ENCODE measurements at places on chromosomes 3 and 15.

GRCh38 chr15:67091071-67091979, 25.9 kb downstream of the SMAD3 start:
- DNase-seq: no peak

DNA sequence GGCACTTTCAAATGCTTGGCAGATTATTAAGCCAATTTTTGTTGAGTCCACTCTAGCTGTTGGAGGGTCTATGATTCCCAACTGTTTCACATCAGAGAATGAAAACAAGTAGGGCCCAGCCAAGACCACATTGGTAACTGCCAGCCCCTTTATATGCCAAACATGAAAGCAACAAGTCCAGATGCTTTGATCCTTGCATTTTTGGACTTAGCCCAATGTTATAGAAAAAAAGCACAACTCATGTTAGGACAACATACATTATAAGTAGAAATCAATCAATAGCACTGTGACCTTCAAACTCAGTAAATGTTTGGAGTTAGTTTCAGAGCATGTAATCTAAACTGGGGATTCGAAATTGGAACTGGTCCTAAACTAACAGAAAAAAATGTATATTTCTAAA, 674.7 kb downstream of the MECOM start:
- no peak for DNase-seq

GRCh38 chr3:100400419-100400779, 490 bp downstream of the TOMM70 start:
- DNase-seq: no peak

- DNase-seq: no peak
These were observed 30.7 kb upstream of the DUSP7 start for GRCh38 chr3:52086976-52087663.

DNA sequence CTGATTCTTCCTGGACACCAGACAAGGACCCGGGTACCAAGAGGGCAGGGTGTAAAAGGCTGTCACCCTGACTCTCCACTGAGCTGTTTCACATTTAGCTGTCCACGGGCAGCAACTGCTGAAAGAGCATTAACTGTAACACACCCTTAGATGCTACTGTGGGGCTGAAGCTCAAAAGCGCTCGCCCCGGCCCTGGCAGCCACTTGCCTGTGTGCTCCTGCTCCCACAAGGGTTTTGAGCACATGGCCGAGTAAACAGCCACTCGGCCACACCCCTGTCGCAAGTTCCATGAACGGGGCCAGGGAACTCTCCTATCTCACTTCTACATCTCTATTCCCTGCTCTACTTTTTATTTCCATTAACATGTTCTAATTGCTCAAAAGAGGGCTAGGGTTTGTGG, 421.7 kb downstream of the TUSC7 start:
- no peak for DNase-seq

DNA sequence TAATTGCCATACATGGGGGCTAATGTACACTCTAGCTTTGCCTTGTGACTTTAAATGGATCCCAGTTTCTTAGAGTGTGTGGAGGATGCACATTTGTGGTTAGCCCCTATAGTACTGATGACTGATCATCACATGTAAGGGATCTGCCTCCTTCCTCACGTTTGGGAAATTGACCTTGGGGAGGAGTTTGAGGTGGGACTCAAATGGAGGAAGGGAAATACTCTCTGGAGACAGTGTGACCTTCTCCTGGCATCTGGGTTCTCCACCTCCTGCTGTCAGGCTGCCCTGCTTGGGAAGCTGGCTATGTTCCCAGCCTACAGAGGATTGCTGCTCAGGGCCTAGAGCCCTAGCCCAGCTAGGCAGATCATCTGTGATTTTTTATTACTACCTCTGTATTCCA, 48.7 kb downstream of the PPM1L start:
- peak; percentile 31 for DNase-seq

- no peak for DNase-seq
These were observed 66.5 kb downstream of the LEKR1 start for GRCh38 chr3:156892701-156893100.
